ENCODE measurements at places on chromosomes 16 and 17. TPM values are rescaled to one million over a fixed set of nuclear protein-coding genes. Genes with fewer than 3 reads are reported as not detected.

The CCL14 gene
- total RNA-seq = not detected

- H3K27ac ChIP-seq = no peak overlapping the region
- no peak overlapping the region for H3K4me3 ChIP-seq
- no peak for DNase-seq
- H3K4me1 ChIP-seq = no peaks in the 10 kb centered on the region
Measured at GRCh38 chr17:79148584-79148983, 74.0 kb downstream of the ENGASE start.

GRCh38 chr17:18246880-18247612, 11.5 kb downstream of the FLII start:
- H3K36me3 ChIP-seq = peaks cover 51% of the 10 kb centered on the region
- H3K27me3 ChIP-seq = no peaks in the 10 kb centered on the region
- no peak overlapping the region for H3K4me3 ChIP-seq
- no peaks in the 10 kb centered on the region for H3K4me1 ChIP-seq
- DNase-seq = peak; percentile 62

GRCh38 chr17:18315562-18315922, 449 bp downstream of the SMCR8 start:
- H3K4me3 ChIP-seq = peak overlapping the region; percentile 97
- peaks cover 65% of the 10 kb centered on the region for H3K4me1 ChIP-seq
- DNase-seq = no peak
- no peaks in the 10 kb centered on the region for H3K27me3 ChIP-seq
- peak overlapping the region; percentile 81 for H3K27ac ChIP-seq

- H3K27me3 ChIP-seq = no peaks in the 10 kb centered on the region
- no peak overlapping the region for H3K27ac ChIP-seq
- DNase-seq = no peak
- H3K36me3 ChIP-seq = no peaks in the 10 kb centered on the region
- no peak overlapping the region for H3K4me3 ChIP-seq
Measured at GRCh38 chr16:17512636-17513220, 42.0 kb upstream of the XYLT1 start.

DNA sequence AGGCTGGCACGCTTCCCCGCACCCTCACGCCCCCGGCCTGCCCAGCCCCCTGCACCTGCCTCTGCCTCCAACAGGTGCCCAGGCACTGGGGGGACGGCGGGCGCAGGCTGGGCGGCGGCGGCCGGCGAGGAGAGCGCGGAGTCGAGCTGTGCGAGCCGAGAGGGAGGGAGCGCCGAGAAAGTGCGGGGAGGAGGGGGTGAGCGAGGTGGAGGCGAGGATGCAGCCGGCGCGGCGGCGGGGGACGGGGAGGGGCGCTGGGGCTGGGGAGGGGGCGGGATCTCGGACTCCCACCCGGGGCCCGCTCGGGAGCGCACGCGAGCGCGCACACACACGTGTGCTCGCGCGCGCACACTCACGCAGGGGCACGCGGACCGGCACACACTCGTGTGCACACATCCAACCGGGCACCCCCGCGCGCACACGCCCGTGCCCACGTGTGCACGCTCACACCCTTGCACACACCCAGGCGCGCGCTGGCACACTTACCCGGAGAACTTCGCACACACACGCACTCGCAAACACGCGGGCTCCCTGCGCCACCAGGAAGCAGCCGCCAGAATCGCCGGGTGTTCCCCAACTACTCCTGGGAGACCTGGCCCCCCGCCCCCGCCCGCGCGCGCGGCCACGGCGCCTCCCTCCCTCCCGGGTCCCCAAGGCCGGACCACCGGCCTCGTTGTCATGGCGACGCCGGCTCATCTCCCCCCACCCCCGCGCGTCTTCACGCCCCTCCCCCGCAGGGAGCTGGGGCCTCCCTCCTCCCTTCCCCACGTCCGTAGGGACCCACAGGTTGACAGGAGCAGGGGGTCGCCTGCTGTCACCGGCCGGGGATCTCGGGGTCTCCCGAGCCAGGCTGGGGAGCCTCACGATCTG, at the start of gene DOC2A:
Gene DOC2A (minus strand): TSS at position 184 of the 870 bp plus-strand sequence. CDS start 805 bp downstream, outside the sequence.
- no peak for DNase-seq
- H3K36me3 ChIP-seq = no peaks in the 10 kb centered on the region
- no peaks in the 10 kb centered on the region for H3K27me3 ChIP-seq
- H3K27ac ChIP-seq = no peak within 1 kb of the TSS

GRCh38 chr17:57645950-57646665, 99.0 kb downstream of the CCDC182 start:
- H3K27ac ChIP-seq = no peak overlapping the region
- H3K27me3 ChIP-seq = no peaks in the 10 kb centered on the region
- no peaks in the 10 kb centered on the region for H3K4me1 ChIP-seq
- H3K4me3 ChIP-seq = no peak overlapping the region
- H3K36me3 ChIP-seq = no peaks in the 10 kb centered on the region
- no peak for DNase-seq

DNA sequence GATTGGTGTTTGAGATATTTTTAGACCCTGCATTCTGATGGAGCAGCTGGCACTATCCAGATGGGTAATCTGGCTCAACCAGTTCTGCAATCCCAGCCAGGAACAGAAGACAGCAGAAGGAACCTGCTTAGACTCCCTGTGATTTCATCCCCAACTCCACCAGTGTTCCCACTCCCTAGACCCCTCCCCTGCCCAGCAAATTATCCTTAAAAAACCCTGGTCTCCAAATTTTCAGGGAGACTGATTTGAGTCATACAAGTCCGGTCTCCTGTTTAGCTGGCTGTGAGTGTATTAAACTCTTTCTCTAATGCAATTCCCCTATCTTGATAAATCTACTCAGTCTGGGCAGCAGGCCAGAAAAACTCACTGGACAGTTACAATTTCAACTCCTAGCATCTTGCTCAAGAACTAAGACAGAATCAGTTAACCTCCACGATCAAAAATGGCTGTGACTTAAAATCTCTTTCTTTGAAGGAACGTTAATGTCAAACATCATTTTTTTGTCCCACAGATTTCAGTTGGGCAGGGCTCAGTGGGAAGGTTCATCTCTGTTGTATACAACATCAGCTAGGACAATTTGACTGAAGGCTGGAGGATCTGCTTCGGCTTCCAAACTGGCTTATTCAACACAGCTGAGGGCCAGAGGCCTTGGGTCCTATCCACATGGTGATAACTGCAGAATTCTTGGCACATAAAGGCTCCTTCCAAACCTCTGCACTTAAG, 4.9 kb upstream of the RBL2 start:
- no peaks in the 10 kb centered on the region for H3K27me3 ChIP-seq
- H3K4me3 ChIP-seq = no peak overlapping the region
- H3K27ac ChIP-seq = no peak overlapping the region

DNA sequence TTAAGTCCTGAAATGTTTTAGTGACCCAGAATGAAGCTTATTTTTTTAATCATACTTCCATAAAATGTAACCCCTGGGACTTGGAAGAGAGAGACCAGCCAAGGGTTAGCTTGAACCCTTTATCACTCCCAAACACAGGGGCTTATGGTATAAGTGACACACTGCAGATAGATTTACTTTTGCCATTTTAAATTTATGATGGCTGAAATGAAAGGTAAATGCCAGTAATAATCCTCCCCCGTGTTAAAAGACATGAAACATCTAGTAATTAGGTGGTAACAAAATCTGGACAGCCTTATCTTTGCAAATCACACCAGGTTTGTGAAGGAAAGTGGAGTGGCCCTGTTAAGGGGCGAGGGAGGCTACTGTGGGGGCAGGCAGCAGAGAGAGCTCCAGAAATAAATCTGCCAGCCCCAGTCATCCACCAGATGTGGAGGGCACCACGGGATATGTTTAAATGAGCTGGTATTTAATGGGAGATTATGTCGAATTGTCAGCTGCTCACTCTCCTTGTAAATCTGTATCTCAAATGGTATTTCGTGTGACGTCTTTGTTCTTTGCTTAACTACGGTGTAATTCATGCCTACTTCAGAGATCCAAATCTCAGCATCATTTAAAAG, 326.5 kb downstream of the WWOX start:
- H3K27me3 ChIP-seq = no peaks in the 10 kb centered on the region
- H3K4me1 ChIP-seq = no peaks in the 10 kb centered on the region
- no peak overlapping the region for H3K4me3 ChIP-seq
- no peak overlapping the region for H3K27ac ChIP-seq
- no peaks in the 10 kb centered on the region for H3K36me3 ChIP-seq

DNA sequence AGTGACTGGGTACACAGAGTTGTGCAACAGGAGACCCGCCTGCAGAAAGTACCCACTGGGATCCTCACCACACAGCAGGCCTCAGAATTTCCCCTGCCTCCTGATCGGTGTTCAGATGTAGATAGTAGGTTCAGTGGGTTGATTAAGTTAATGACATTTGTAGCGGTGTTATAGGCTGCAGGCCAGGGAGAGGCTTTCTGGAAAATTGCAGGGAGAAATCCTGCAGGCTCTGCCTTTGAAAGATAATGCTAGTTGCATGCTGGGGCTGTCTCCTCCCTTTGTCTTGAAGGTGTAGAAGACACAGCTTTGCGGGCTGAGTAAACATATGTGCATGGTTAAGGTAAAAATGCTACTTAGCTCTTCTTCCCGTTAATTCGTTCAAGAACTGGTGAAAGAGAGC, 406.3 kb upstream of the RBFOX1 start:
- no peaks in the 10 kb centered on the region for H3K27me3 ChIP-seq
- no peak overlapping the region for H3K4me3 ChIP-seq
- no peaks in the 10 kb centered on the region for H3K36me3 ChIP-seq
- no peaks in the 10 kb centered on the region for H3K4me1 ChIP-seq
- no peak for DNase-seq

The GPRC5C gene
- 210 TPM for total RNA-seq

DNA sequence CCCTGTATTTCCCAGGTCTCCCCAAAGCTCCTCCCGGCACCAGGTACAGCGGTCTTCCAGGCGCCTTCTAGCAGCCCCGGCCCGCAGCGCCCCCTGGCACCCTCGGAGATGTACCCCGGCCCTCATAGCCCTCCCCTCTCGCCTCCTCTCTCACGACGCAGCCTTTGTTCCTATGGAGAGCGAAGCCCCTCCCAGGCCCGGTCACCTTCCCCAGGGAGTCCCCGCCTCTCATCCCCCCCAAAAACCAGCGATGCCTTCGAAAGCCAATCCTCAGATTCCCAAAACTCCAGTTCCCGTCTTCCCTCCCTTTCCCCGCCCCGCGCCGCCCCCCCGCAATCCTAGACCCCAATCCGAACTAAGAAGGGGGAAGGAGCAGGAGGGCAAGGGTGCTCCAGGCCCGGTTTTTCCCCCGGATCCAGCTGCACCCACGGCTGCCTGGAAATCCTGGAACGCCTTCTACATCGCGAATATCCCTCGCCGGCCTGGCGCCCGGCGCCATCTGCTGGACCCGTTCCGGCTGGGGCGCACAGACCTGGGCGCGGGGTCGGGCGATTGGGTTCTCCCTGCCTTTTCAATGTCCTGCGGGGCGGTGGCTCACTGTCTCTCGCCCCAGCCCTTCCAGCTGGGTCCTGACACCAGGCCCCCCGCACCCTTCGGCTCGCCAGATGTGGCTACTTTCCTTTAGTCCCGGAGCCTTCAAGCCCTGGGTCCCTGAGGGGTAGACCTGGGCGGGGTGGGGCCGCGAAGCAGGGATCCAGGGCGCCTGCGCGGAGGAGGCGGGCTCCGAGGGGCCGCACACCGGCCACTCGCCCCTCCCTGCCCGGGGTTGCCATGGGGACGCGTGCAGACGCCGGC, at the start of gene DNAH2:
Gene DNAH2 (plus strand): TSS at position 844 of the 855 bp plus-strand sequence. CDS start 1,991 bp downstream, outside the sequence.
- DNase-seq = peak; percentile 65
- no peaks in the 10 kb centered on the region for H3K27me3 ChIP-seq
- H3K4me3 ChIP-seq = peak within 1 kb of the TSS; percentile 84
- H3K4me1 ChIP-seq = peaks cover 7% of the 10 kb centered on the region

The LRRC36 gene
- total RNA-seq = 0.92 TPM

DNA sequence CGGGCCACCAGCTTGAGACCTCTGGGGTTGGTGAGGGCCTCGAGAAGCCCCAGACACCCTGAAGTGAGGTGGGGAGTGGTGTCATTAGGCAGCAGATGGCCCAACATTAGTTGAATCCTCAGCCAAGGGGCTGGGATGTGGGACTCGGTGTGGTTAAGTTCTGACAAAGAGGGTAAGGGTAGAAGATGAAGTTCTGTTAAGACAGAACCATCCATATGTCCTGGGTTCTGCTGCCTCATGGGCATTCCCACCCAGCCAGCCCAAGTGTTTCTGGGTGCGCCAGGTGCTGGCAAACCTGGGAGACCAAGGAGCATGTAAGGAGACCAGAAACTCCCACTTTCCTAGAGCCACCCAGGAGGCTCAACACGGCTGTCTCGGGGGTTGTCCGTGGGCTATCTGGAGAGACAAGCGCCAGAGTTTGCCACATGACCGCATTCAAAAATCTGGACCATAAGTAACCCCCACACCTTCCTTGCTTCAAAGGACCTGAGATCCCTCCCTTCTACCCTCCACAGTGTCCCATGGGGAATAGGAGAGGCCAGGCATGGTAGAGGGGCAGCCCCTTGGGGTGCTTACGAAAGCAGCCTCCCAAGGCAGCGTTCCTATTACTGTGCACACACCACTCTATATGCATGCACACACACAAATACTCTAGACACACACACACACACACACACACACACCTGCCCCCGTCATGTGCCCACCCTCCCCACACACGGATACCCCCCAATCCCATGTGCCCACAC, 128.7 kb downstream of the C16orf78 start:
- no peaks in the 10 kb centered on the region for H3K36me3 ChIP-seq
- DNase-seq = no peak
- no peaks in the 10 kb centered on the region for H3K27me3 ChIP-seq
- no peaks in the 10 kb centered on the region for H3K4me1 ChIP-seq
- H3K4me3 ChIP-seq = no peak overlapping the region

DNA sequence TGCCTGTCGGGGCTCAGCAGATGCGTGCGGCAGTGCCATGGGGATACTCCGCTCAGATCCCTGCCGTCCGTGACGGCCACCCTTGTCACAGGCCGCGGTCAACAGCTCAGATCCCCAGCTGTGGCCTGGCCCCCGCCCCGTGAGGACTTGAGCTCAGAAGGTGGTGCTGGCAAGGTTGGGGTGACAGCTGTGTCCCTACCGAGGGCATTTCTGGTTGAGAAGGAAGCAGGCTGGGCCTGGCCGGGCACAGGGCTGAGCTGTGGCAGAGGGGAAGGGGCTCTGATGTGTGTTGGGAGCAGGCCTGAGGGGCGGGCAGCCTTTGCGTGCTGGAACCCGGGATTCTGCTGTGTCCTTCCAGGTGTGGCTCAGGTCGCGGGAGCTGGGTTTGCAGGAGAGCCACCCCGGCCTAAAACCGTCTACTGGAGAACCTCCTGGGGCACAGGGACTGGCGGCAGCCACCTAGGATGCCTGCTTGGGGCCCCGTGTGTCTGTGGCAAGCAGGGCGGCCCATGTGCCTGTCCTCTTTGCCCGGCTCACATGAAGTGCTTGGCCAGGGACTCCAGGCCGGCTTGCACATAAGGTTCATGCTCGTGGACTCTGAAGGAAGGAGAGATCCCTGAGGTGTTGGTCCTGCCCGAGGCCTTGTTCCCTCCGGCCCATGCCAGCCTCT, 5.1 kb downstream of the UBE2I start:
- peaks cover 46% of the 10 kb centered on the region for H3K36me3 ChIP-seq
- H3K27me3 ChIP-seq = no peaks in the 10 kb centered on the region
- no peak overlapping the region for H3K4me3 ChIP-seq
- H3K27ac ChIP-seq = no peak overlapping the region
- H3K4me1 ChIP-seq = peaks cover 10% of the 10 kb centered on the region
- no peak for DNase-seq

The NRN1L gene
- total RNA-seq = not detected

The PRR29 gene
- total RNA-seq = 0.77 TPM

The SLFN14 gene
- not detected for total RNA-seq

Data from PC-3 (cell line).